ENCODE measurements at places on chromosomes 12 and 14.

DNA sequence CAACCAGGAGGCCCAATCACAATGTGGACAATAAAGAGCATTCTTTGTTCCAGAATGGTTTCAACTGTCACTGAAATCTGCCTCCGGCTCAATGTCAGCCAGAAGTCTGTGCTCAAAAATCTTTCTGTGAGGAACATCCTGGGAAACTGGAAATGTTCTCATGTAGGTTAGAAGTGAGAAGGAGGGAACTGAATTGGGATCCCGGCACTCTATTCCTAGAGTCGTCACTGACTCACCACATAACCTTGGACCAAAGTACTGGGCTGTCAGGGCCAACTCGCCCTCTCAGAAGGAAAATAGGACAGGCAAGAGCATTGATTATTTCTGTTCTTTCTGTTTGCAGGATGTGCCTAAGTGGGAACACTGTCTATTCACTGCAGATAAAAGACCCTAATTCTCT lies 57.6 kb downstream of the PRKAB1 start:
- no peak for DNase-seq

DNA sequence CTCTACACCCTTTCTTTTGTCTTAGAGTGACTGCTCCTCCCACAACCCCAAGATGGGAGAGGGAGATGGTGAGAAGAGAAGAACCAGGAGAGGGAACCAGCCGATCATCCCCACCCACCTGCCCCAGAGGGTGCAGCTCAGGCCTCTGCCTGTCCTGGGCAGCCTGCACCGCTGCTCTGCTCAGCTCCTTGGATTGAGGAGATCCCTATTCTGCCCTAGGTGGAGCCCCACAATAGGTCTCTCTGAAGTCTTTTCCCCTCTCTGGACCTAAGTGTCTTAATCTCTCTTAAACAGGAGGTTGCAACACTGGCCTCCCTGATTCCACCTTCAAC lies 2.2 kb downstream of the ANKRD33 start:
- DNase-seq = no peak

GRCh38 chr14:87045246-87045645 lies 947.7 kb downstream of the GALC start:
- no peak for DNase-seq

GRCh38 chr14:32006263-32007110 lies 70.6 kb upstream of the ARHGAP5 start:
- DNase-seq = no peak

- peak; percentile 66 for DNase-seq
These were observed 46.2 kb downstream of the SLC38A1 start for GRCh38 chr12:46222636-46223035.

- no peak for DNase-seq
These were observed 683.4 kb downstream of the TMEM121 start for GRCh38 chr14:106209755-106210154.

DNA sequence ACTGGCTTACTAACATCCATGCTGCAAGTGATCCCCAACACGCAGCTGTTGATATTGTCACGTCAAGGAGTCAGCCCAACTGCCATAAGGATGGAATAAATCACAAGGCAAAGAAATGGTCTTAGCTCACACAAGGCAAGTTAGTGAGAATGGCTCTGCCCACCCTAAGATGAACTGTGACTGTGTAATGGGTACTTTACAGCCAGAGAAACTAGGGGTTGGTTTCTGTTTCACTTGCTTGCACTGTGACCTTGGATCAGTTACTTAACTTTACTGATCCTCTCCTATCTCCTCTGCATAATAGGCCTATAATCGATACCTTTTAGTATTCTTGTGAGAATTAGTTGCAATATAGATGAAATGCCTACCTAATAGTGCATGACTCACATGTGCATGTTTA lies 52.2 kb upstream of the ANO2 start:
- DNase-seq = no peak

GRCh38 chr12:53227341-53227740 lies 4.7 kb downstream of the RARG start:
- no peak for DNase-seq

DNA sequence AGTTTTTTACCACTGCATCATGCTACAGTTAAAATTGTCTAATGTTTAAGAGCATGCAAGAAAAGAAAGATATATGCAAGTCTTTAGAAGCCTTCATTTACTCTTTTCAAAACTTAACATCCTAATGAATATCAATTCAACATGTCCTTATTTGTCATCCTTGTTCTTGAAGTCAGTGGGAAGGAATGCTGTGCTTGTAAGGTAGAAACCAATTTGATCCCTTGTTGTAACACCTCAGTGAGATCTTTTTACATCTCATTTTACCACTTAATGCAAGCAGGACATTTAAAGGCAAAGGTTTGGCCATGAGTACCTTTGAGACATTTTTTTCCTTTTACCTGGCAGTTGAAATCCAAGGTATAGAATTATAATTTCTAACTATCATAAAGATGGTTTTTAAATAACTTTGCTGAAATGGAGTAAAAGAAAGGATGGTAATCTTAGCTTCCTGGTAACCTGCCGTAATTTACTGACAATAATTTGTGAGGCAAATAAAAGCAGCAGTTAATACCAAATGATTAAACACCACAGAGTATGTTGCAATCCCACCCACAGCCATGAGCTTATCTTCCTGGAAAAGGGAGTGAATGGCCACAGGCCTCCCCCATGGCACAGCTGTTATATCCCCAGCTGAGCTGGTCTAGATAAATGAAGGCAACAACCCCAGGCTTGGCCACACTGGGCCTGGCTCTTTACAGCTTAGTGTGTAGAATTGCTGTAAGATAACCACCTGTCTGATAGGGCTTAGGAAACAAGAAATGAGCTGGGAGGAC lies 33.2 kb upstream of the STRN3 start:
- DNase-seq = peak; percentile 86

DNA sequence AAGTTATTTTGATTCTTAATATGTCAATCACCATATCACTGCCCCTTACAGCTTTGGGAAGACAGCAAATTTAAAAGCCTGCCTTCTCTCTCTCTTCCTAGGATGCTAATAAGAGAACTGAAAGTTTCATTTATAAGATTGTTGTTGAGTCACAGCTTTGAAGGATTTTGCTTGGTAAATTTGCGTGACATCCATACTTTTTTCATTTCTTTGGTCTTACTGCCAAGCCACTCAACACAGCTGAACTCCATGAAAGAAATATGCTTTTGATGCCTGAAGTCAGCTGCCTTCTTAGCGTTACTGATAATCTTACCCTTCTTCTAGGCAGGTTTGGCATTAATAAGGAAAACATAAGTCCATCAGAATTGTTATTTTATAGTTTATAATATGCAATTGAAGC lies 155.0 kb downstream of the CRADD start:
- DNase-seq = no peak

DNA sequence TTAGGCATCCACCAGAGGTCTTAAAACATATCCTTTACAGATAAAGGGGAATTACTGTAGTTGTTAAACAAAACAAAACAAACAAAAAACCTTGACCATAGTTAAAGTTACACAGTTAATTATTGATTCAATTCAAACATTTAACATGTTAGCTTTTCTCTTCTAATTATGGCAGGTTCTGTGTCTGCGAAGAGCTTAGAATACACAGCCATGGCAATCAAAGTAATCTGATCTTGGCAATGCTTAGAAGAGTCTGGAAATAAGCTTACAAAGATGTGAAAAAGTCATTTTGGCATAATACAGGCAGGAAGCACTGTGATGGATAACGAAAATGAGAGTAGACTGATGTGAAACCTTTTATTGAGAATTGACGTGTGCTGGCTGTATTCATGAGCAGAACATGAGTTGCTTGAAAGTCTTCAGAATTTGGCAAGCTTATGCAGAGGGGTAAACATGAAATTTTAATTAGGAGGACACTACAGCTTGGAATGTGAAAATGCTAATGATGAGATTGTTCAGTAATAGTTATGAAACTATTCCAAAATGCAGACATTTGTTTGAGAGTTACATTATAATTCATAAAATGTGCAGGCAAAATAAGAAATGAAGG lies 629.6 kb downstream of the FSCB start:
- no peak for DNase-seq

- DNase-seq = no peak
These were observed 14.1 kb upstream of the LRP1-AS start for GRCh38 chr12:57161491-57161890.

GRCh38 chr12:108744021-108744897 lies 12.9 kb upstream of the CORO1C start:
- peak; percentile 57 for DNase-seq

DNA sequence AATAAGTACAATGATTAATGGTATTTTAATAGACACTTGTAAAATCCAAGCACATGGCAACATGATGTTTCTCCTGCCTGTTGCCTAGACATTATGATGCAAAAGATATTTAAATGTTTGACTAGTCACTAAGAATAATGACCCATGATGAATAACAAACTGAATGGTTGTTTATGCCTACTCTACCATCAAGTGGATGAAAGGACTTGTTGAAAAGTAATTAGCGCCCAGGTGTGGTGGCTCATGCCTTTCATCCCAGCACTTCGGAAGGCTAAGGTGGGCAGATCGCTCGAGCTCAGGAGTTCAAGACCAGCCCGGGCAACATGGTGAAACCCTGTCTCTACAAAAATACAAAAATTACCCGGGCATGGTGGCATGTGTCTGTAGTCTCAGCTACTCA lies 30.7 kb downstream of the KIF21A start:
- DNase-seq = no peak

- DNase-seq = peak; percentile 45
These were observed 317.1 kb downstream of the BCAT1 start for GRCh38 chr12:24631676-24632426.

GRCh38 chr14:23727566-23728335 lies 91.6 kb downstream of the DHRS2 start:
- peak; percentile 74 for DNase-seq

- DNase-seq = no peak
These were observed 1.6 kb upstream of the DGKA start for GRCh38 chr12:55929306-55929791.

GRCh38 chr14:65414961-65415589 lies 2.5 kb downstream of the FUT8 start:
- no peak for DNase-seq

GRCh38 chr14:103127356-103127755 lies 4.1 kb downstream of the TNFAIP2 start:
- DNase-seq = no peak

GRCh38 chr12:55818886-55819285 lies 1.0 kb downstream of the ORMDL2 start:
- DNase-seq = no peak

DNA sequence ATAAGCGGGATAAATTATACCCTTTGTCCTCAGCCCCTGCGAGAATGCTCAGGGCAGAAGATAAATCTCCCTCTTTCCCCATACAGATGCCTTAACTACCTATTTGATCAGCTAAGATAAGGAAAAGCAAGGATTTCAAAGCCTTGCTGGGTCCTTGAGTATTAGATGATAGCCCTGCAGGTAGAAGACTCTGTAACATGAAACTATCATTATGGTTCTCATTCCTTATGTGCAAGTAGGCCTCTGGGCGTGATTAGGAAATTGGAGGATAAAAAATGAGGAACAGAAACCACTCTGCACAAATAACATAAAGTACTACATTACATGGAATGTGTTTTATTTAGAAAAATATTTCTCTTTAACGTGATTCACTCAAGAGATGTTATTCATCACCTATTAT lies 14.5 kb upstream of the WDR89 start:
- DNase-seq = peak; percentile 78

DNA sequence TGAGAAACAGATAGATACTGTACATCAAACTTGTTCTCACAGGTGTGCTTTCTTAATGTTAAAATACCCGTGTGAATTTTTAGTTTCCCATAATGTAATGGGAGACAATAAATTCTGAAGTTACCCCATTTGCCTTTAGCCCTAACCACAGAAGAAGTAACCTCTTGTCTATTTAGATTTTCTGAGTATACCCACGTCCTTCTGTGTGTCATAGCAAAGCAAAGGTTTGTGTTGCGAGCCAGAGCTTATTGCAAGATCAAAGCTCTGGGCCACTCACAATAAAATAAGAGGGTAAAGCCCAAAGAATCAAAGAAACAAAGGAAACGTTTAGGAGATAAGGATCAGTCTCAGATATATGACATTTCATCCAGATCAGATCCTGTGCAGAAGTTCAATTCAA lies 73.9 kb downstream of the BMP4 start:
- no peak for DNase-seq

DNA sequence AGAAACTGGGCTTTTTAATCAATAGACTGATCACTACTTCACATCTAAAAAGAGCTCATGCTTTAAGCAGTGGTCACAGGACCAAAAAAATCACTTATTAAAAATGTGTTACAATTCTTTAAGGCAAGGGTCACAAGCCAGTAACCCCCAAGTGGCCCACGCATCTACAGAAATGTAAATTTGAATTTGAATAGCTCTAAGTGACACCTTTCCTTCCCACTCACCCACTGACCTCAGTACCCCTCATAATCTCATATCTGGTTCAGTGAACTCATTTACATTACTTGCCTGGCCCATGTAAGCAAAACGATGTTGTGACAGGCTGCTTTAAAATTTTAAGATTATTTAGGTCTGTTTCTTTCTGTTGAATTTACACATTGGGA lies 27.4 kb downstream of the NELL2 start:
- DNase-seq = no peak

DNA sequence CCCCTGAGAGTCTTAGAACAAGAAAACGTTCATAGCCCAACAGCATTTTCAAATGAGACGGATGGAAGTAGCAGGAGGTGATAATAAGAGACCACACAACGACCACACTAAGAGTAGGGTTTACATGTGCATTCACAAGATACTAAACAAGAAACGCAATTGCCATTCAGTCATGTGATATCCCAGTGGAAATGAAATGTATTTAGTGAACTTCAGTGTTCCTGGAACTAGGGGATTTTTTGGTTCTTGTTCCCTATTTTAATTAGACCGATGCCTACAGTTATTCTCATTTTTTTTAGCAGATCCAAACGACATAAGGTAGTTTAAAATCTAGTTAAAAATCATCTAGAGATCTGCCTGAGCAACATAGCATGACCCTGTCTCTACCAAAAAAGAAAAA lies 150.0 kb downstream of the GPR65 start:
- DNase-seq = peak; percentile 47

DNA sequence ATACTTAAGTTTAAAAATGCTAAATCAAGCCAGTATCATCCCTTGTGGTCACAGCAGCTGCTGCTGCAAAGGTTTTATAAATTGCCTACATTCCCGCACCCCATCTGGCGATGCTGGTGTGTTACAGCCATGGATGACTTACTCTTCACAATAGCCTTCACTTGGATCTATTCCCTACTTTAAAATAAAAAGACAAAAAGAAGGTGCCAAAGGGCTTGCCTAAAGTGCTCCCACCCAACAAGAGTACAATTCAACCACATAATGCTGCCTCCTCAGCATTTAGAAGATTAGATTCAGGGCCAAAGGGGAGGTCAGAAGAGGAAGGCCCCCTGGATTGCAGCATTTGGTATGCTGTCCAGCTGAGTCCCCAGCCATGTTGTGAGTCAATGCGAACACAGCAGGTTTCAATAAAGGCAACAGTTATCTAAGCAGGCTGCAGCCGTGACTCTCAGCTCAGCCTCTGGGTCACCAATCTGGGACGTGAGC lies 176.1 kb downstream of the DAD1 start:
- no peak for DNase-seq

GRCh38 chr14:101223561-101224162 lies 320.1 kb upstream of the RTL1 start:
- no peak for DNase-seq

All from inflammatory macrophage treated with lipopolysaccharide for 1 hour (primary cell).